ENCODE measurements at places on chromosomes 6 and 20. TPM values are rescaled to one million over a fixed set of nuclear protein-coding genes. Genes with fewer than 3 reads are reported as not detected.

Gene ADTRP
- total RNA-seq = not detected

Gene SSTR4
- not detected for total RNA-seq

DNA sequence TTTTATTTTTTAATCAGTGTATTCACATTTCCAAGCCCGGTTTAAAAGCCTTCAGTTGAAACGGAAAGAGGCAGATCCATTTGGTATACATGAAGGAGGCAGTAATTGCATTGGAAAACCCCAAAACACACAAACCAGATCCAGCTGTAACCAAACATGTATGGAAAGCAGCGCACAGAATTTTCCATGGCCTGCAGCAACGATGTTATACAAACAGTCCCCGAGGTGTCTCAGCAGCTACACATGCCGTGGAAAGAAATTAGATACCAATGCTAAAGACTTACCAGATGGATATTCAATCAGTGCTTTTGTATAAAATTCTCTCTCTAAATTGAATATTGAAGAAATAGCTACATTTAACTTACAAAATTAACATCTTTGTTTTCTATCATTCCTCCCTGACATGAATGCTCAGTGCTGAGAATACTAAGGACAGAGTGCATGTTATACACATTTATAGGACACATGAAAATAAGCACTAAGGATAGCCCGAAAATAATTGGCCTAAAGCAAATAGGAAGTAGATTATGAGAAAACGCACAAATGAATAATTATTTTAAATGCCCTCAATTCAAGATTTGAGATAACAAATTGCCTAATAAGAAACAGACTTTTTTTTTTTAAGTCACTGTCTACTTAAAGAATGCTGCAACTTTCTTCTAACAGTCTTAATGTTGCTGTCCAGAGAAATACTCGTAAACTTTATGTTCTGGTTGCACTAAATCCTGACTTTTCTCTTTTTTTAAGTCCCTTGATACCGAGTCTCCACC lies 713.1 kb downstream of the HDGFL1 start:
- no peak for DNase-seq

GRCh38 chr6:44537306-44538049 lies 150.0 kb downstream of the CDC5L start:
- no peak for DNase-seq

DNA sequence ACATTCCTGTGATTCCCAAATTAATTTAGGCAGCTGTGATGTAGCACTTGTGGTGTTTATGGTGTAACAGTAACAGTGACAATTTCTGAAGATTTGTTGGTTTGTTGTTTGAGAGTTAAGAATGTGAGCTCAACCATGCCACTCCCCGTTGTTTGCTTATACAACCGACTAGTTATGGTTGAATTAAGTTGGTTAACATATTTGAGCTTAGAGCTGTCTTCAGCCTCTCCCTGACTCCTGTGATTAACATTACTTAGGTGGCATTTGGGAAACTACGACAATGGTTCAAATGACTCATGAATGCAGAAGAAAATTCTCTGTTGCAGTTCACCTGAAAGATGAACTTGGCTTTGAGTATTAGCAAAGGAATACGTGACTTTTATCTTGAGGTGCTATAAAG lies 35.9 kb upstream of the PRL start:
- no peak for DNase-seq

GRCh38 chr6:129774697-129775447 lies 64.9 kb upstream of the ARHGAP18 start:
- DNase-seq = peak; percentile 84

- no peak for DNase-seq
Observed at GRCh38 chr6:115783402-115784061, 277.2 kb downstream of the FRK start.

GRCh38 chr20:52483382-52483781 lies 291.8 kb upstream of the ZFP64 start:
- no peak for DNase-seq
